ENCODE measurements at places on chromosomes 12 and 14.

GRCh38 chr12:88035271-88035906 is 6.2 kb upstream of the C12orf50 start:
- peak; percentile 87 for DNase-seq

DNA sequence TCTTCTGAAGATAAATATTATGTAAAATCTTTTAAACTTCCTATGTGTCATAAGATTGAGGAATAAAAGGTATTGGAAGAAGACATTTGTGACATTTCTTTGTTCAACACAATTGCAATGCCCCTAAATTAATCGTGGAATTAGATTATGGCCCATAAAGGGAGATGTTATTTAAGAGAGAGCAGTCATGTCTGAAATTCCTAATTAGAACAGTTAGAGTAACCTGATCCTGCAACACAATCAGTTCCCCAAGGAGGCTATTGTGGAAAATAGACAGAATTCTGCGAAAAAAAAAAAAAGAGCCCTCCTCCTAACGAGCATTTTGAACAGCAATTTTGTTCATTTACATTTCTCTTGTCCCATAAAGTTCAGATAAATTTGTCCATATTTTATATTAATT is 339.5 kb downstream of the PAWR start:
- DNase-seq, result no peak

DNA sequence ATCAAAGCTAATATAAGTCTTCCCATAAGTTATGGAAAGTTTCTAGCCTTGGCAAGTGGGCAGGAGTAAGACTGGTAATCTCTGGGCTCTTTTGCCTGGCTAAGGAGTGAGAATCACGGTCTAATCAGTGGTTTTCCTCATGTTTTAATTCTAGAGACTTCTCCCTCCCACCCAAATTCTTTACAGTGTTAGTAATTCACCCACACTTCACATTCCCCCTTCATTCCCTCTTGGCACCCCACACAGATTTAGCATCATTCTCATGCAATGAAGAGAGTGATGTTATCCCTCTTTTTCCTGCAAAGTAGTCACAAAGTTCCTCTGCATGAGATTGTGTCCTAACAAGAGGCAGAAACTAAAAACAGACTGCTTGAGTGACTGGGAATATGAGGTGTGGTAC is 28.6 kb upstream of the CACNA2D4 start:
- DNase-seq, result no peak

DNA sequence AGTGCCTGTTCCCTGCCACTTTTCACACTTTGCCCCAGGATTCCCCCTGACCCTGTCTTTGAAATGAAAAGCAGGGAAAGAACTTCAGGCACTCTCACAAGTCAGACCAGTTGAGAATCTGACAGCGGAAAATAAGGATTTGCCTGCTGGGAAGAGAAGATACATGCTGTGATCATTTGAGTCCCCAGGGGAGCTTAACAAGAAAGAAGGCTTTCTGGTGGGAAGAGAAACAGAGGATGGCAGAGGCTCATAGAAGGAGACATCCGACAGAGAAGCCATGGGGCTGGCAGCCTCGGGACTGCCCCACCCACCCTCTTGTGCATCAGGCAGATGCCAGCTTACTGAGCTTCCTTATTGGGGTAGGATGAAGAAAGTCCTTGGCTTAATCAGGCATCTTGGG is 11.9 kb downstream of the TTC9 start:
- DNase-seq, result no peak

DNA sequence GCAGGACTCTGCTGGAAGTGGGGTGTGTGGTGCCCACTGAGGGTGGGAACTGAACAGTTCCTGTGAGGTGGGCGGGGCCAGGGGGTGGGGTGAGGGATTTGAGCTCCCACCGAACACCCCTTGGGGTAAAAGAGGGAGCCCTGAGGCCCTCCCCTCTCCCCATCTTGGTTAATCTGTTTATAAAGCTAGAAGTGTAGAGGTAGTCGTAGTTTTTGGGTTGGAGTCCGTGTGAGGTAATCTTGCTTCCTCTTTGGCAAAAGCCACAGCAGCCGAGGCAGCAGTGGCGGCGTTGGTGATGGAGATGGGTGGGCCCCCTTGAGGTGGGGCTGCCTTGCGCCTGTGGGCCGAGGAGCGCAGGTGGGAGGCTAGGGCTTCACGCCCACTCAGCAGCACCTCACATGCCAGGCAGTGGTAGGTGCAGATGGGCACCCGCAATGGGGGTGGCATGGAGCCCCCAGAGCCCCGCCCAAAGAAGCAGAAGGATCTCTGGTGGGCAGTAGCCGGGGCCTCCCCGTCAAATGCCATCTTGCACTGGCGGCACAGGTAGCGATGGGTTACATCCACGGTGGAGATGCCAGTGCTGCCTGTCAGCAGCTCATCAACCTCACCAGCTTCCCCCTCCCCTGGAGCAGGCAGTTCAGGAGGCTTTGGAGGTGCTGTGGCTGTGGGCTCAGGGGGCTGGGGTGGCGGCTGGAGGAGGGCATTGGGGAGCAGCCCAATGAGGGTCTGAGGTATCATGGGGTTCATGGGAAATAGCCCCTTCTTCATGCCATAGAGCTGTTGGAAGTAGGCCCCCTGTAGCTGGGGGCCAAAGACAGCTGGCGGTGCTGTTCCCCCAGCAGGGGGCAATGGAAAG is 29.6 kb downstream of the ZFHX2 start:
- DNase-seq, result no peak

DNA sequence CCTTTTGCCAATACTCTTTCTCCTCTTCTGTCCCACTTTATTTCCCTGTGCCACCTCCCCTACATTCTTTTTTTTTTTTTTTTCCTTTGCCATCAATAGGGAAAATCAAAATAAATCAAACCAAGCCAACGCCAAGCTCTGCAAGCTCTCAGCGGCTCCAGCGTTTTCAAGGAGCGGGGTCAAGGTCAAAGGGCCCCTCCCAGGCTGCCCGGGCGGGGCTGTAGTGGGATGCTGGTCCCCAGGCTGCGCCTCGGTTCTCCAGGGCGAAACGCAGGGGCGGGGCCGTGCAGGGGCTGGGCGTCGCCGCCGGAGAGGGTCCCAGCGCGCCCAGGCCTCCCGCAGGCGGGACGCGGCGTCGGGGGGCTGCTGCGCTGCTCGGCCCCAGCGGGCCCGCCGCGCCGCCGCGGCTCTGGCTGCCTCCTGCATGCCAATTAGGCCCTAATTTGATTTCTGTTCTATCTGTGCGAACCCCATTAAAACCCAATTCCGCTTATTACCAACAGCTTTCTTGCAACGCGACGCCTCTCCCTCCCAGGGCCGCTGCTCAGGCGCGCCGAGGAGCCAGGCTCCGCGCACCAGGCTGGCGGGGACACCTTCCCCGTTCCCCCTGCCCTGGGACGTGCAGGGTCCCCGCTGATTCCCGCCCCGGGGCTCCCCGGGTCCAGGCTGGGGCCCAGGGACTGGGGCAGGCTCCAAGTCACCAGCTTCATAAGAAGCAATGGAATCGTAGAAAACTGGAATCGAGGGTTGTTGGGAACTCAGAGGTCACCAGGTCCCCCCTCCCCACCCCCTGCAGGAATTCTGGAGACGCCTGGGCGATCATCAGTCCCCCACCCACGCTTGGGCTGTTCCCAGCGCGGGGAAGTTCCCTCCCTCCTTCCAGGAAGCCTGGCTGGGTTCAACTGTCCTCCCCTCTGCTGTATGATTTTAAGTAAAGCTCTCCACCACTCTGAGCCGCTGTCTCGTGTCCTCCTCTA is 50.7 kb upstream of the MAP1LC3B2 start:
- peak; percentile 43 for DNase-seq

DNA sequence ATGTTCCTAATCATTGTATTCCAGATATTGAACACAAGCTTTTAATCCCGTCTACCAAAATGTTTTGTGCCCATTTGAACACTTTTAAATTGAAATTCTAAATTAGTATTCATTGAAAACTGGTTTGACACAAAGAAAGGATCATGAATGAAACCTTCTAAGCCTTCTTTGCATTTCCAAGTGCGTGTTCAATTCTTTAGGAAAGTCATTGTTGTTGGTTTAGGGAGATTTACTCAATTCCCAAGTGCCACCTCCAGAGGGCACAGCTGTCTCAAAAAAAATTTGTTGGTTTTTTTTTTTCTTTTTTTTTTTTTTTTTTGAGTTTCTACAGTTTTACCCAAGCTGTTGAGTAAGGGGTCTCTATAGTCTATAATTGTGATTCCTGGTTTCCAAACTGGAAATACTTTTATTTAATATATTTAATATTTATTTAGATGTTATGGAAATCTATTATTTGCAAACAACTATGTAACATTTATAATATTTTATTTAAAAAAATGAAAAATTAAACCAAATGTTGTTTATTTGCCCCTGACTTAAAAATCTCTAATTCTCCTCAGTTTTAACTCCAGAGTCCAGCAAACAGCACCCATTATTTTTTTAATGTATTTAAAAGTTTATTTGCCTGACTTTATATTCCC is 79.9 kb downstream of the NEDD1 start:
- peak; percentile 6 for DNase-seq

GRCh38 chr14:101426466-101426865 is 134.8 kb upstream of the DIO3 start:
- no peak for DNase-seq

DNA sequence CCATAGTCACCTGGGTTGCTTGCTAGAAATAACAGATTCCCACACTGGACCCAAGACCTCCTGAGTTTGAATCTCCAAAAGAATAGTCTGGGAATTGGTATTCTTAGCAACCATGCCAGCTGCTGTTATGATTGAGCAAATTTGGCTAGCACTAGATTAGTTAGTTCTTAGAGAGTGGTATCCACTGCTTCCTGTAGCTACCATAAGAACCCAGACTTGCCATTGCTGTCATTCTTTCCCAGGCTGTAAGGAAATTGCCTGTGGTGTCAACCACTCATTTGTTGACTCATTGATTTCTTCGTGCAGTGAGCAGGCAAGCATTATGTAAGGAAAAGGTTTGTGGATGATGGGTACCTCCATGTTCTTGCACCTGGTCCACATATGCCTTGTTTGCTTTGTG is 201.8 kb upstream of the RGS6 start:
- no peak for DNase-seq

- no peak for DNase-seq
Measured at GRCh38 chr14:65753061-65753460, 340.5 kb downstream of the FUT8 start.

- DNase-seq, result no peak
Measured at GRCh38 chr12:68139001-68139400, 20.5 kb downstream of the IFNG start.

DNA sequence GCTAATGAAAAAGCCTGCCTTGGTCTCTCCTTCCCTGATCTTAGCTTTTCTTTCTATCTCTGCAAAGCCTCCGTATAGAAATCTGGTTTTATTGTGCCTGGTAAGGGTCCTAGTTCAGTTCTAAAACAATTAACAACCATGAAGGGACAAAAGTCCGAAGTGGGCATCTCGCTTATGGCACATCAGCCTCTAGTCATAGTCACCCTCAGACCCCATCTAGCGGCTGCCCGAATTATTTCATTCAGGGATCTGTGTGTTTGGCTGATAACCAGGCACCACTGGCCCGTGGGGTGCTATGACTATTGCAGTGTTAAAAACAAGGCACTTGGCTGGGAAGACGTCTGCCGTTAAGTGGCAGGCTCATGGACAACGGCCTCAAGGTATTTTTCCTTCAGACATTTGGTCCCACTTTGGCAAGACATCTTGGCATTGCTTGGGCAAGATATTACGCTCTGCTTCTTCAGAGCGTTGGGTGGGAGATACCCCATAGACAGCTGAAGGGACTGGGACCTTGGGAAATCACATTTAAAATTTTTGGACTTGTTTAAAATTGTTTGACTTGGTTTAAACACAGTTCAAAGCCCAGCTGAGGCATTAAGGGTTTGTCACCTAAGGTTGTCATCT is 87.1 kb downstream of the SINHCAF start:
- peak; percentile 53 for DNase-seq

DNA sequence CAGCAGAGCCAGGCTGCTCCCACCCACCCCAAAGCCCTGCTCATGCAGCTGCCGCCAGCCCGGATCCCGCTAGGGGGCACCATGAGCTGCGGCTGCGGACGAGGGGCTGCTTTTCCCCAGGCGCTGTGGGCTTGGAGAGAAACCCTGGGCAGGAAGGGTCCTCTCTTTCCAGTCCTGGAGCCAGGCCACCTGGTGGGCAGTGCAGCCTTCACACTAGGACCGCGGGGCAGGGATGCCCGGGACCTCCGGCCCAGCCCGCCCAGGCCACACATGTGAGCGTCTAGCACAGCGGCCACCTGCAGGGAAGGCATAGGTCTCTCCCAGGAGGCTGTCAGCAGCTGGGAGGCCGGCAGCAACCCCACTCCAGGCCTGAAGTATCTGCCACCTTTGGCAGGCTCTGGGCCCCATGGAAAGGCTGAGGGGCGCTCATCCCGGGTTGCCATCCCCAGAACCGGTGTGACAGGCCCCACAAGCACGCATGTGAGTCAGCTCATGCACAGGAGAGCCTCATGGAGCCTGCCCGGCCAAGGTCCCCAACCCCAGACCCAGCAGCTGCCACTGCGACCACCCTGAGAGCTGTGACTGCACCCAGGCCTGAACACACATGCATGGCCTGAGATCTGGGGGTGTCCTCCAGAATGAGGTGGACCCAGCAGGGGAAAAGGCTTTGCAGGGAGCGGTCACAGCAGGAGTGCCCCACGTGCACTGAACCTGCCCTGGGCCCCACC is 280.0 kb upstream of the RTL1 start:
- no peak for DNase-seq

GRCh38 chr12:105330931-105331804 is 677 bp downstream of the C12orf75 start:
- DNase-seq, result peak; percentile 23

DNA sequence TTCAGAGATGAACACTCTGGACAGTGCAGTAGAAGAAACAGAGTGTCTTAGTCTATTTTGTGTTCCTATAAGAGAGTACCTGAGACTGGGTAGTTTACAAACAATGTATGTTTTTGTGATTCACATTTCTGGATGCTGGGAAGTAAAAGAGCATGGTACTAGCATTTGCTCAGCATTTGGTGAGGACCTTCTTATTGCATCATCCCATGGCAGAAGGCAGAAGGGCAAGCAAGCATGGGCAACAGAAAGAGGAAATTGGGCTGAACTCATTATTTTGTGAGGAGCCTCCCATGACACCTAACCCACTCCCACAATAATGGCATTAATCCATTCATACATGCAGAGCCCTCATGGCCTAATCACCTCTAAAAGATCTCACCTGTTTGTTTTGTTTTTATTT is 8.0 kb downstream of the ANKS1B start:
- no peak for DNase-seq

GRCh38 chr14:76375484-76375883 is 453 bp upstream of the ESRRB start:
- no peak for DNase-seq
